NCI-H774 (cell line): ENCODE measurements at places on chromosomes 12 and 14.

DNA sequence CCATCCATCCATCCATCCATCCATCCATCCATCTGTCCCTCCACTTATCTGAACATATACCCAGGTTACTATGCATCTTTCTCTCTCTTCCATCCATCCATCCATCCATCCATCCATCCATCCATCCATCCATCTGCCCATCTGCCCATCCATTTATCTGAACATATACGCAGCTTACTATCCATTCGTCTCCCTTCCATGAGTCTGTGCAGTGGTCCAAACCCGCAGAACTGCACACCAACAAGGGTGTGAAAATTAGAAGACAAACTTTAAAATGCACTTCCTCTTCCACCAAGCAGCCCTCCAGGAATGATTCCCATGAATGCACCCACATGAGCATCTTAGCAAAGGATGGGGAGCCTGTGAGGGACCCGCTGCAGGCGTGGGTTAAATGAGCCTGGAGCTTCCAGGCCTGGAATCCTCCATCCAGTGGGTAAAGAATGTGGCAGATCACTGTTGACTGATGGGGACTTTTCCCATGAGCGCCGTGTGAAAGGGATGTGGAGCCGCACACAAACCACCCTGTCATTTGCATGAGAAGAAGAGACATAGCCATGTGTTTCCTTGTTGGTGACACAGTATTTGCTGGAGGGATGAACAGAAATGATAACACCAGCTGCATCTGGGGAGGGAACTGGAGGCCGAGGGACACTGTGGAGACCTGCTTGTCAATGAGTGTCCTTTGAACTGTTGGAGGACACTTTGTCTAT, 376.6 kb downstream of the ADGRD1 start:
- no peak for DNase-seq

GRCh38 chr14:100864206-100864605, 38.3 kb downstream of the MEG3 start:
- DNase-seq = no peak

GRCh38 chr12:89181271-89181920, 170.9 kb downstream of the DUSP6 start:
- no peak for DNase-seq

DNA sequence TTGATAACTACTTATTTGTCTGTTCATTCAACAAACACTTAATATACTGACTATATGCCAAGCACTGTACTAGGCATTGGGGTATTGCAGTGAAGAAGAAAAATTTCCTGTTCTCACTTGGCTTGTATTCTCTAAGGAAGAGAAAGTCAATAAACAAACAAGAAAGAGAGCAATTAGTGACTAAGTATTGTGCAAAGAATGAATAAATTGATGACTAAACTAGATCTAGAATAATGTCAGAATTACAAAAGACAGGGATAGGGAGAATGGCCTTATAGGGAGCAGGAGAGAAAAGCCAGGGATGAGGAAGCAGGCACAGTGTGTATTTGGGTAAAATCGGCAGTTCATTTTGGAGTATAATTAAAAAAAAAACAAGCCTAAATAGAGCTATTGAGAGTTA, 4.2 kb upstream of the LIN7A start:
- DNase-seq = no peak

- no peak for DNase-seq
Observed at GRCh38 chr14:99237288-99237687, 34.7 kb downstream of the BCL11B start.

DNA sequence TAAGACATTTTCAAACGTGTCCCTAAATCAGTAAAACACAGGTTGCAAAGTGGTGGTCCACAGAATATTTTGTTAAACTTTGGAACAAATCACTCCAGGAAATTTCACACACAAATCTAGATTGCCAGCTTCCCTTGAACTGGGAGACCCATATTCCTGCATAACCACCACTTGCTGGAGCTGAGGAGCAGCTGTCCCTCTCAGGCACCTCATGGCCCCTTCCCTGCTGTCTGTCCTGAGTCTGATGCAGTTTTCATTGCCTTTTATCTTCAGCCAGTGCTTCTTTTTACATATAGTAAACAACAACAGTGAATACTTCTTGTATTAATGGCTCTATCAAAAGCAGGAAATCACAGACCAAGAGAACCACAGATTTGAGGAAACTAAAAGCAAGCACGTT, 289.3 kb downstream of the MED13L start:
- DNase-seq = no peak

DNA sequence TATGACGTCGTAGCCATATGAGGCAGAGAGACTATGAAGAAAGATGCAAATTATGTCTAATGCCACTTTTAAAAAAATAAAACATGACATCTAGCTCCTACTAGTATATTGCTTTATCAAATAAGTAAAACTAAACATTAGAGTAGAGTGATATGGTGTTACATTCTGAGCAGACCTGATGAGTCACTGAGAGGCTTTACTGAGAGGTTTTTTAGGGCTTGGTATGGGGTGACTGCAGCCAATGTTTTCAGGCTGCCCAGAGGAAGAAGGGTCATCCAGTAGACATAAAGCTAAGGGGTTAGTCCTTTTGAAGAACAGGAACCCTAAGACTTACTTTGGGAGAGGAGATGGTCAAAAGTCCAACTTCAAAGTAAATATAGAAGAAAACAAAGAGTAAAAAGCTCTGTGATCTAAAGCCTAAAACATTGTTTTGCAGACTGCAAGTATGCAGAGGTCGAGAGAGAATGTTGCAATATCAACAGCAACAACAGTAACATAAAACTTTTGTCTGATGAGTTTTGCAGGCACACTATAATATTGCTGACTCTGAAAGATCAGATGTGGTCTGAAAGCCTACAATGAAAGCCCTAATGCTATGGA, 774.7 kb downstream of the TMTC2 start:
- no peak for DNase-seq

DNA sequence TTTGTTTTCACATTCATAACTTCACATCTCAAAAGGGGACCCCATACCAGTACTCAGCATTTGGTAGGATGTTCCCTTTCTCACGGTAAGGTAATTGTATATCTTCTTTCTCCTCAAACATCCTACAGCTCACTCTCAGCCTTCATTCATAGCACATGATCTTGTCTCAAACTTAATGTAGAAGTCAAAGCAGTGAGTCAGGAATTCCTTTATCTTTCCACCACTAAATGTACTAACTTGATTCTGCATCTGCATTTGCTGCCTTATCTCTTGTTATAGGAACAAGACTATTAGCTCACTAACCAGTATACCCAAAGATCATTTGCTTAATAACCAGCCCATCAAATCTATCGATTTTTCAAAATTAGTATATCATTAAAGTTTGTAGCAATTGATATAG, 22.9 kb downstream of the CPSF2 start:
- DNase-seq = no peak

DNA sequence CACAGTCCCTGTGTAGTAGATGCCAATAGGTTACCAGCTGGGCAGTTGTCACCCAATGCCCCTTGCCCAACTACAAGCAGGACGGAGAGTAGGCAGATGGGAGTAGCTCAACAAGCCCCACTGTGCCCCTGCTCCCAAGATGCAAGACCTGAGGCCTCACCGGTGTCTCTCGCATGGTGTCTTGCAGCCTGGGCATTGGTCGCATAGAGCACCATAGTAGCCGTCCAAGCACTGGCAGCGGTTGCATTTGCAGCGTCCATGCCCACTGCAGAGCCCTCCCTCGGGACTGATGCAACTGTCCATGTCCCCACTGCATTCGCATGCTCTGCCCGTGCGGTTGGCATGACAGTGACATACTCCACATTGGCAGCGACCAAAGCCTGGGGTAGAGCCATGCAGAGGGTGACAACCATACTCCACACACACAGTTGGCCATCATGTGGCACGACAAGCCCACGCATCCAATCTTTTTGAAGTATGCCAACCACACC, 11.9 kb upstream of the CSAD start:
- DNase-seq = no peak

GRCh38 chr12:64912516-64913255, 88.2 kb downstream of the TBC1D30 start:
- no peak for DNase-seq

- DNase-seq = no peak
Observed at GRCh38 chr12:48183876-48184548, 568 bp downstream of the CCDC184 start.

- no peak for DNase-seq
Observed at GRCh38 chr14:70193396-70193795, 4.6 kb upstream of the SLC8A3 start.

DNA sequence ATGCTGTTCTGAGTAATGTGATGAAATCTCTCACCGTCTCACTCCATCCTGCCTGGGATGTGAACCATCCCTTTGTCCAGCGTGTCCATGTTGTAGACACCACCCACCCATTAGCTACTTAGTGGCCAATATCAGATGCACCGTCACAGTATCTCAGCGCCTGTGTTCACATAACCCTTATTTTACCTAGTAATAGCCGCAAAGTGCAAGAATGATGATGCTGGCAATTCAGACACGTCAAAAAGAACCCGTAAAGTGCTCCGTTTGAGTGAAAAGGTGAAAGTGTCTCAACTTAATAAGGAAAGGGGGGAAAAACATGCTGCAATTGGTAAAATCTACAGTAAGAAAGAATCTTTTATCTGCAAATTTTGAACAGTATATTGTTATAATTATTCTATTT, 3.0 kb downstream of the RNASE10 start:
- DNase-seq = no peak

GRCh38 chr12:89863493-89863938, 154.9 kb upstream of the ATP2B1 start:
- DNase-seq = no peak

DNA sequence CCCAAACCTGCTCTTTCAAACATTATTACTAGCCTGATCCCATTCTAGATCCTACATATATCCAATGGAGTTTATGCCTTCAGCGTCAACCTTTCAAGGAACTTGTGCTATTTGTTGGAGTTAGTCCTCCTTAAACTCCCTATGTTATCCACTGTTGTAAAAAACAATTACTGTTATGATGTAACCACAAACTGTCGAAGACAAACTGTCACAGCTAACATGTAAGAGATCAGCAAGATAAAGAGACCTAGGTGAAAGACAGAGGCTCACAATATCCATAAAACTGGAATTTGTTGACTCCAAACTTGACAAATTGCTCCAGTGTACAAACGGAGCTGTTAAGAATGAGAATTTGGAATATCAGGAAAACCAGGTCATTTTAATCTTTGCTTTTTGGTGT, 70.7 kb downstream of the CDK17 start:
- DNase-seq = no peak

DNA sequence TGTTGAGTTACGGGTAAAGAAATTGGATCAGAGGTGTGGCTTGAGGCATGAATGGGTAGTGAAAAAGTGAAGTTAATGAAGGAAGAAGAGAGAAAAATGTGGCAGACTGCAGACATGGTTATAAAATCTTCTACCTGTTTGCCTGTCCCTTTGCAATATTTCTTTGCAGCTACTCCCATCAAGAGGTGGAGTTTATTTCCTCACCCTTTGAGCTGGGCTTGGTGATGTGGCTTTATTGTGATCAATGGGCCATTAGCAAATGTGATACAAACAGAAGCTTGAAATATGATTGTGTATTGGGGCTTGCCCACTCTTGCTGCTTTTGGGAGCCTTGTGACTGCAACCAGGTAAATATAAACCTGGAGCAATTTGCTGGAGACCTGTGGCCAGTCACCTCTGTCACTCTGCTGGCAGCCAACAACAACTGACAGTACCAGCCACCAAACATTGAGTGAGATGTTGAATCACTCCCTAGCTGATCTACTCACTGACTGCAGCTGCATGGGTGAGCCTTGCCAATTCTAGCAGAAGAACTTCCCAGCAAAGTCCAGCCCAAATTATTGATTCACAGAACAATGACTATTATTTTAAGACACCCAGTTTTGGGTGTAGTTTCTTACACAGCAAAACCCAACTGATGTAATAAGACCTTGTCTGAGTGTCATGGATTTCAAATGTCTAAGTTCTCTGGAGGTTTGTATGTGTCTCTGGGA, 151.0 kb upstream of the ATP2B1 start:
- DNase-seq = no peak

DNA sequence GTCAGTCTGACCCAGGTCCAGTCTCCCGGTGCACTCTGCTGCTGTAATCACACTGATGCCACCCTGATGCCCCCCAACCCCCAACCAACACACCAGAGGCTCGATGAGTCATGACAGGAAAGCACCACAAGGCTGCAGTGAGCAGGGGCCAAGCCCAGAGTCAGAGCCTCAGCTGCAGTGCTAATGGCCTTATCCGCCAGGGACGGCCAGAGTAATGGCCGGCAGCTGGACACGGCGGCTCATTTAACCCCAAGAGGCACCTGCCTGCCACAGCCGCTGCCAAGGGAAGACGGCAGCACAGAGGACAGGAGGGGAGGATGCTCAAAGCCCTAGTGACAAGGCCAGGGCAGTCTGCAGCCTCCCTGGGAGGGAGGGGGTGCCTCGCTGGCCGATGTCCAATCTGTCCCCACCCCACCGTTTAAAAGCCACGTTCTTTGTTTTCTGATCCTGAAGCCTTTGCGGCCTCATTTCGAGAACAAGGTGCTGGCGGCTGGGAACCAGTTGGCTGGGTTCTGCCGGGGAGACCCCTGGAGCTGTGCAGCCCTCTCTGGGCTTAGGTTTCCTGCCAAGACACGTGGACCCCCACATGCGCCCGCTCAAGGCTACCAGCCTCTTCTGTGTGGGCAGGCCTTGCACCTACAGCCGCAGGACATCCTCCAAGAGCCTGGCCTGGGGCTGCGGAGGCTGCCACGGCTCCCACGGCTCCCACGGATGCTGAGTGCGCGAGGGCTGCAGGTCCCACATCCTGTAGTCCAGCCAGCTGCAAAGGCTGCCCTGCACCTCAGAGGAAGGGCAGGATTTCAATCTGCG, 13.1 kb downstream of the CCDC85C start:
- no peak for DNase-seq

GRCh38 chr12:28974166-28974565, 174.9 kb upstream of the FAR2 start:
- no peak for DNase-seq

DNA sequence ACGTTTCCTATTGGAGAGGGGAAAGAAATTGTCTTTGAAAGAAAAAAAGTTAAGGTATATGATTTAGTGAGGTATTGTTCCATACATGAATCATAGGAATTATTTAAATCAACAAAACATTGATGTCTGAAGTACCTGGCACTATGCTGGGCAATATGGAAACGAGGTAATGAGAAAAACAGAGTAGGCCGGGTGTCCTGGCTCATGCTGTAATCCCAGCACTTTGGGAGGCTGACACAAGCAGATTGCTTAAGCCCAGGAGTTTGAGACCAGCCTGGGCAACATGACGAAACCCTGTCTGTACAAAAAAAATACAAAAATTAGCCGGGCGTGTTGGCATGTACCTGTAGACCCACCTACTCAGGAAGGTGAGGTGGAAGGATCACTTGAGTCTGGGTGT, 45.9 kb downstream of the AEBP2 start:
- no peak for DNase-seq

- no peak for DNase-seq
Observed at GRCh38 chr14:61568572-61569011, 126.7 kb upstream of the HIF1A start.

- no peak for DNase-seq
Observed at GRCh38 chr14:91339076-91339475, 78.5 kb downstream of the CCDC88C start.

- DNase-seq = peak; percentile 45
Observed at GRCh38 chr14:104795781-104796686, 486 bp upstream of the AKT1 start.

GRCh38 chr12:22986997-22987396, 362.0 kb downstream of the ETNK1 start:
- DNase-seq = no peak
